ENCODE measurements at places on chromosomes 7 and 10. TPM values are rescaled to one million over a fixed set of nuclear protein-coding genes. Genes with fewer than 3 reads are reported as not detected.

- DNase-seq, result no peak
Measured at GRCh38 chr7:15197042-15197977, 294.8 kb upstream of the DGKB start.

GRCh38 chr7:20383351-20383750 lies 52.7 kb downstream of the ITGB8 start:
- DNase-seq, result no peak

PFKFB3 gene
- total RNA-seq, result 76.4 TPM

DNA sequence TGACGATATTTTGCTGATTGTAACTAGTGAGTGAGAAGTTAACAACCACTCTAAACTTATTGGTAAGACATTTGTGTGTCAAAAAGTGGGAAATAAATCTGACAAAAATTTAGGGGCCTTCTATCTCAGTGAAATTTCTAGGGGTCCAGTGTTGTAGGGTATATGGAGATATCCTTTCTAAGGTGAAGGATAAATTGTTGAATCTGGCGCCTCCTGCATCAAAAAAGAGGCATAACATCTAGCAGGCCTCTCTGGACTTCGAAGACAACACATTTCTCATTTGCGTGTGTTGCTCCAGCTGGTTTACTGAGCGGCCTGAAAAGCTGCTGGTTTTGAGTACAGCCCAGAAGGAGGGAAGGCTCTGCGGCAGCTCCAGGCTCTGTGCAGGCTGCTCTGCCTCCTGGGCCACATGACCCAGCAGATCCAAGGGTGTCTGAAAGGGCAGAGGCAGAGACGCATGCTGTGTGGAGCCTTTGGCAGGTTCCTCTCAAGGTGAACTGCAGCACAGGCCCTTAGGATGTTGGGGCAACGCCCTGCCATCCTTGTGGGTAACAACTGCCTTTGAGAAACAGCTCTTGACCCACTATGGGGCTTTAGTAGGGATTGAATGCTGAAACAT lies 72.4 kb downstream of the LMBR1 start:
- DNase-seq, result no peak

GRCh38 chr10:51204701-51205100 lies 130.4 kb downstream of the PRKG1 start:
- DNase-seq, result no peak

FAM24A gene
- not detected for total RNA-seq

PAPSS2 gene
- 0.40 TPM for total RNA-seq

GRCh38 chr7:128022631-128023532 lies 8.4 kb downstream of the LRRC4 start:
- no peak for DNase-seq

DNA sequence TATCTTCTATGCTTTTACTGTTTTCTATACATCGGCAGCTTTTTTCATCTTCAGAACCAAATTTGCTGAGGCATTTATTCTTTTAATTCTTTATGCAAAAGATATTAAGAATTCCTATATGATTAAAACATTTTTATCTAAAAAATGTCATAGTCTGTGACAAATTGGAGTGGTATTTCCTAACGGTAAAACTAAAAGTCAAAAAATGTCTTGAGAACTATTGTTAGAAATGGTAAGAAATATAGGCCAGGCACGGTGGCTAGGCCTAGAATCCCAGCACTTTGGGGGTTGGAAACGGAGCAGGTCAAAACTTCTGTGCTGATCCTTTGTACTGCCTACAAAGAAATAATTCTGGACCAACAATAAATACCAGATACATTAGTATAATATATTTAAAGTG lies 57.7 kb upstream of the PRR15 start:
- no peak for DNase-seq

SLC26A3 gene
- not detected for total RNA-seq

TMEM213 gene
- total RNA-seq, result 0.19 TPM

GRCh38 chr7:157337316-157338149 lies 729 bp downstream of the DNAJB6 start:
- peak; percentile 79 for DNase-seq

DNA sequence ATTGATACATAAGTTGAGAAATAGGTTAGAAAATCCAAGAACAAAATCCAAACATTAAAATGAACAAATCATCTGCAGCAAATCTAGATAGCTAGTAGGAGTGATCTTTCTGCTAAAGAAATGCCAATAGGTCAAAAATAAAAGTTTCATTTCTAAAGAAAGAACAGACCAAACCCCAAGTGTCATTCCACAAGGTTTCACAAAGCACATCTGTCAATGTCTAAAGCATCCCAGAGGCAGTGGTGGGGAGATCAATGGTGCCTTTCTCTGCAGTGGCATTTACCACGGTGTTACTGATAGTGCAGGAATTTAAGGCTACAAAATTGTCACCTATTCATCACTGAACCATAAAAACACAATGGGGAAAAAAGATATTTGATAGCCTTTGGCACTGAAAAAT lies 147.9 kb downstream of the PARD3 start:
- DNase-seq, result no peak

MEST gene
- total RNA-seq, result 0.83 TPM

MICU1 gene
- 41.2 TPM for total RNA-seq

- DNase-seq, result peak; percentile 50
Measured at GRCh38 chr7:359766-360361, 69.9 kb downstream of the FOXL3 start.

GRCh38 chr10:84342584-84342983 lies 14.2 kb downstream of the CCSER2 start:
- DNase-seq, result no peak

WDR86 gene
- total RNA-seq, result 0.17 TPM

FFAR4 gene
- not detected for total RNA-seq

GRCh38 chr7:103093429-103093828 lies 18.5 kb downstream of the ARMC10 start:
- DNase-seq, result no peak

ELN gene
- not detected for total RNA-seq

- no peak for DNase-seq
Measured at GRCh38 chr7:139748373-139748765, 29.4 kb downstream of the HIPK2 start.

VAX1 gene
- not detected for total RNA-seq

DNA sequence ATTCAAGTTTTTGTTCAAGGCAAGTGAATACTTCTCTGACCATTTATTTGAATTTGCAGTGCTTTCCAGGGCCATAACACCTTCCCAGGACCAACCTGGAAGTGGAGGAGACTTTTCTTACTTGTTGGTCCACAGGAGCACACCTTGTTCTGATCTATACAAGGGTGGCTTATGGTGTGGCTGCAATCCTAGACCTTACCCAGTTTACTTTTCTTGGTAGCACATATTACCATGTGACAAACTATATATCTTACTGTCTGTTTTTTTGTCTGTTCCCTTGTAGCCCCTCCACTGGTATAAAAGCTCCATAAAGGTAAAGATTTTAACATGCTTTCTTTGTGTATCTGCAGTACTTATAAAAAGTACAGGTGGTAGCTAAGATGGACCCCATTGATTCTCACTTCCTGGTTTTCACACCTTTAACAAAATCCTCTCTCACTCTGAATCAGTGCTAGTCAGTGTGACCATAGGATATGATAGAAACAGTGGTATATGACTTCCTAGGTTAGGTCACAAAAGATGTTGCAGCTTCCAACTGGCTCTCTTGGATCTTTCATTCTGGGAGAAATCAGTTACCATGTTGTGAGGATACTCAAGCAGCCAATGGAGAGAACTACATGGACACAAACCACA lies 5.6 kb upstream of the ASB4 start:
- no peak for DNase-seq

DNA sequence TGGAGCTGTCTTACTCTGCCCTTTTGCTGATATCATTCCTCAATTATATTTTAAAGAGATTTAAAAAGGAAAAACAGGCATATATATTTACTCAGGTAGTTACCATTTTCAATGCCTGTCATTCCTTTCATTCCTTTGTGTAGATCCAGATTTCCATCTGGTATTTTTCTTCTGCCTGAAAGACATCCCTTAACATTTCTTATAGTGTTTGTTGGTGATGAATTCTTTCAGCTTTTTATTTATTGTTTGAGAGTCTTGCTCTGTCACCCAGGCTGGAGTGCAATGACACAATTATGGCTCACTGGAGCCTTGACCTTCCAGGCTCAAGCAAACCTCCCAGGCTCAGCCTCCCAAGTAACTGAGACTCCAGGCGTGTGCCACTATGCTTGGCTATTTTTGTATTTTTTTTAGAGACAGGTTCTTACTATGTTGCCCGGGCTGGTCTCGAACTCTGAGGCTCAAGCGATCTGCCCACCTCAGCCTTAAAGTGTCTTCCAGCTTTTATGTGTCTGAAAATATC lies 5.6 kb upstream of the POM121 start:
- DNase-seq, result no peak

DNA sequence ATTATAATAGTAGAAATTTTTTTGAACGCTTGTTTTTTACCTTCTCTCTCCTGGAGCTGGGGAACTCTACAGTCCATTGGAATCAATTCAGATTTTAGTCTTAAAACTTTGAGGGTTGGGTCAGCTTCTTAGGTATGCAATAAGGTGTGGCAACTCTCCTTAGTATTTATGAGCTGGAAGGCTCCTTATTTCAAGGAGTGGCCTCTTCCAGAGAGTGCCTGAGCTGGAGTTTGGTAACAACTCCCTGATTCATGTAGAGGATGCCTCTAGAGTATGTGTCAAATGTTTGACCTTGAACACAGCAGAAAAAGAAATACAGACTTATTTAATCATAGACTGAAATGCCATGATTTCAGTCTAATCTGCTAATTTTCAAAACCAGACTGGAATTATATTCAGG lies 11.1 kb downstream of the CDK14 start:
- DNase-seq, result no peak

DNA sequence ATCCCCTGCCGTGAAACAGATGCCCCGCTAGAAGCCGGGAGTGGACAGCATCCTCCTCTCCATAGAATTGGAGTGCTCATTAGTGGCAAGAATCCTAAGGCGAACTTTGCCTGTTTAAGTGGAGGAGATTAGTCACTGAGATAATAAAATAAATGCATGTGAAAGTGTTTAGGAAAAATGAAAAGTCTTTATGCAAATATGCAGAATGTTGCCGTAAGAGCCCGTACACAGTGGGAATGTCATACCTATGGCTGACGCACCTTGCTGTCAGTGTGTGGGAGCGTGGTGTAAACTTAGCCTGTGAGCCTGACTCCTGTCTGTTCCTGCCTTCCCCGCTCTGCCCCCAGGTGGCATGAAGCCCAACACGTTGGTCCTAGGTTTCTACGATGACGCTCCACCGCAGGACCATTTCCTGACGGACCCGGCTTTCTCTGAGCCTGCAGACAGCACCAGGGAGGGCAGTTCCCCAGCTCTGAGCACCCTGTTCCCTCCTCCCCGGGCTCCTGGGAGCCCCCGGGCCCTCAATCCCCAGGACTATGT lies 1.7 kb upstream of the TRIP6 start:
- DNase-seq, result no peak

GRCh38 chr10:48768926-48769325 lies 84.3 kb downstream of the WDFY4 start:
- no peak for DNase-seq

NKX2-3 gene
- total RNA-seq, result not detected

GRCh38 chr7:114910787-114911186 lies 11.1 kb upstream of the MDFIC start:
- no peak for DNase-seq

HYCC1 gene
- 23.9 TPM for total RNA-seq

UNCX gene
- total RNA-seq, result not detected

DNA sequence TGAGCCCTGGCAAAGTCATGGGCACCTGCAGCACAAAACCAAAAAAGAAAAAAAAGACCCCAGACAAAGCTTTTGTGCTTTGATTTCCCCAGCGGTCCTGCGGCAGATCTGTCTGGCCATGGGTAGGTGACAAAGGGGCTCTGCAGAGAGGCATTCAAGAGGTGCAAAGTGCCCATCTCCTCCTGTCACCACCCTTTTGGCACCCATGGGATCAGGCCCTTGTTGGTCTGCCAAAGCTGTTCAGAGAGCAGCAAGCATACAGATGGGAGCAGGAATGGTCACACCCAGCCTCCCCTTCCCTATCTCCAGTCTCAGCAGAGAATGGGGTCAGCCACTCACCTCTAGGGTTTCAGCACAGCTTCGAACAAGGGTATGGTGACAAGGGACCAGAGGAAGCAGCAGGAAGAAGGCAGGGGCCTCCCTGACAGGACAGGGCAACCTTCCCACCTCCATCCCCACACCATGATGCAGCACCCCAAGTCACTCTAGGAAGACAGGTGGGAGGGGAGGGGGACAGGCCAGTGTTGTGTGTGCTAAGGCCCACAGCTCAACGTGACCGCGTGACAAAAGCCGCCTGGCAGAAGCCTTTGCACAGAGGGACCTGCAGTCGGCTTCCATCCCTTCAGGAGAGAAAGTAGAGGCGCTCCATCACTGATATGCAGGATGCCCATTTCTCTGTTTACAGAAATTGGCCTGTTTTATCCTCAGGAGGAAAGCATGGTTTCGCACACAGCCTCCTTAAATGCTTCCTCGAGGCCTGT lies 6.3 kb downstream of the CAMK2G start:
- DNase-seq, result no peak

- no peak for DNase-seq
Measured at GRCh38 chr10:104540181-104540580, 100.9 kb upstream of the SORCS3 start.

DNA sequence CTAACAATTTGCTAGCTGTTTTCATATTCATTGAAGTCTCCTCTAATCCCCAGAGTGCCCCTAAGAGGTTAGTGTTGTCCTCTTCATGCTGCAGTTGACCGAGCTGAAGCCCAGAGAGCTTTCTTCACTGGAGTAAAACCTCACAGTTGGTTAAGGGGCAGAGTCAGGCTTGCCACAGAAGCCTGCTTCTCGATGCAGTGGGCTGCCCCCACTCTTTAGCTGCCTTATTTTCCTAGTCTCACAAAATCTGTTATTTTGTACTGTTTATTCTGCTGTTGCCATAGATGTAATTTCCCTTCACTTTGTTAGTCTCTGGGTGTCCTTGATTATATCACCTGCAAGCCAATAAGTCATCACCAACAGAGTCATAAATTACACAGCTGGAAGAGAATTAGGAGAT lies 56.3 kb upstream of the ZPBP start:
- DNase-seq, result no peak

BICC1 gene
- total RNA-seq, result not detected

- peak; percentile 93 for DNase-seq
Measured at GRCh38 chr7:130961128-130961601, 227.2 kb upstream of the KLF14 start.

CALML5 gene
- not detected for total RNA-seq

GNGT1 gene
- not detected for total RNA-seq

- no peak for DNase-seq
Measured at GRCh38 chr10:45354261-45354660, 19.8 kb upstream of the ALOX5 start.

DNA sequence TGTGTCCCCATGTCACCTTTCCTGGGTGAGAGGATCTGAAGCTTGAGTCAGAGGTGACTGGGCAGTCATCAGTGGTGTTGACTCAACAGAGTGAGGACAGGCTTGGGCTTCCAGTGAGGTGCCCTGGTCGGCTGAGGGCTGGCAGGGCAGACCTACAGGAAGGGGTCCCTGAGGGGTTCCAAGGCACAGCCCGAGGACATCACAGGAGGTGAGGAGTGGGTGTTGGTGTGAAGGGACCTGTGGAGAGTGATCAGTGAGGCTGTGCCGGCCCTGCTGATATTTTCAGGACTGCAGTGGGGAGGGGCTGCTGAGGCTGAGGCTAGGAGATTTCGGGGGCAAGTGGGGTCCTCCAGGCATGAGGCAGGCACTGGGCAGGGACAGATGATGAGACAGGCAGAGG lies 545.5 kb downstream of the TCERG1L start:
- DNase-seq, result no peak

GRCh38 chr7:26440233-26441001 lies 148.8 kb downstream of the SNX10 start:
- no peak for DNase-seq

IL6 gene
- 2.2 TPM for total RNA-seq
